ENCODE measurements at places on chromosomes 3 and 15.

- no peak for DNase-seq
These were observed 94.1 kb downstream of the PLSCR2 start for GRCh38 chr3:146375219-146375618.

DNA sequence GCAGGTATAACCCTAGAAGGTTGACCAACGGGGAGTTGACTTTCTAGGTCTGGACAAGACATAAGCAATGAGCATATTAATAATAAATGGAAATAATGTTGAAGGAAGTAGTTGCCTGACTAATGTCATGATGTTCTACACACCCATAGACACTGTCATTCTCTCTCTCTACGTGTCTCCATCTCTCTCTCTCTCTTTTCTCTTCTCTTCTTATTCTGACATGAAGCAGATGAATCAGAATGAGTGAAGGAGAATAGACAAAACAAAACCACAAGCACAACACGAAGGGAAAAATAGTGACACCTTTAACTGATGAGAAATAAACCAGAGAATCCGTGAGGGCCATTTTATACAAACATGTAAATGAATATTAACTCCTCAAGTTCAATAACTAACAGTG is 26.7 kb upstream of the CCDC80 start:
- DNase-seq, result no peak

- no peak for DNase-seq
These were observed 68.3 kb downstream of the GALK2 start for GRCh38 chr15:49238342-49238741.

GRCh38 chr15:45276831-45277230 is 24.8 kb downstream of the SLC28A2 start:
- DNase-seq, result peak; percentile 33

DNA sequence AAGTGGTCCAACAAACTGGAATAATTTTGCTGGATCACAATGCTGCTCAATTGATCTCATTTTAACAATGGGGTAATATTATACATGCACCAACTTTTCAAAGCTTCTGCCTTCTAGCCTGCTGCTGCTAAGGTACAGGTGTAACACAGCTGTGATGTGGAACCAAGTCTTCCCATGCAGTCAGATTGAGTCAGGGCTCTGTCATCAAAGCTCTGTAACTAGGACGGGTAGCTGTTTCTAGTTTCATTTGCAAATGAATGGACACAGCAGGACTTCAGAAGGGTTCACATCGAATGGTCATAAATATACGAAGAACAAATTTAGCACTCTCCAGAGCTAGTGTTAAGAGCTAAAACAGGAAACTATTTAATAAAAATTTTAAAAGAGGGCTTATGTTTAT is 189.2 kb downstream of the USP13 start:
- DNase-seq, result no peak

GRCh38 chr15:95262866-95263564 is 1031.7 kb downstream of the MCTP2 start:
- no peak for DNase-seq
